CD4-positive, alpha-beta T cell treated with Interleukin-4 for 1 hour (primary cell): ENCODE measurements at places on chromosomes 6 and 20.

- no peak for DNase-seq
Measured at GRCh38 chr6:155388591-155388990, 67.0 kb downstream of the NOX3 start.

GRCh38 chr6:11613858-11614257 lies 76.3 kb downstream of the TMEM170B start:
- no peak for DNase-seq

- no peak for DNase-seq
Measured at GRCh38 chr6:37432590-37432915, 468 bp upstream of the CMTR1 start.

GRCh38 chr6:31874836-31875572 lies 3.8 kb downstream of the SLC44A4 start:
- DNase-seq, result no peak

DNA sequence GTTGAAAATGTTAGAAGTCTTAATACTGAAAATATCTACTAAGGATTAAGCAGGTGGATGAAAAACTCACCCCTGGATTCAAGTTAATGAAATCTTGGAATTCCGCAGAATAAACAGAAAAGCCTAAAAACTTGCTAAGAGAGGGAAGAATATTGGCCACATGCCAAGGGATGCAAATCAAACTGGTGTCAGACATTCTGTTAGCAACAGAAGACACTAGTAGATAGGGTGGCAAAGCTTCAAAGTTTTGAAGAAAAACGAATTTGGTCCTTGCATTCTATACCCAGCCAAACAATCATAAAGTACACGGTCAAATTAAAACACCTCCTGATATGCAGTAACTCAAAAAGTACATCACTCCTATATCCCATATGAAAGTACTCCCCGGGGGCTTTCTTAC lies 77.1 kb upstream of the ADTRP start:
- DNase-seq, result no peak

- no peak for DNase-seq
Measured at GRCh38 chr20:4007383-4008025, 7.9 kb downstream of the RNF24 start.

DNA sequence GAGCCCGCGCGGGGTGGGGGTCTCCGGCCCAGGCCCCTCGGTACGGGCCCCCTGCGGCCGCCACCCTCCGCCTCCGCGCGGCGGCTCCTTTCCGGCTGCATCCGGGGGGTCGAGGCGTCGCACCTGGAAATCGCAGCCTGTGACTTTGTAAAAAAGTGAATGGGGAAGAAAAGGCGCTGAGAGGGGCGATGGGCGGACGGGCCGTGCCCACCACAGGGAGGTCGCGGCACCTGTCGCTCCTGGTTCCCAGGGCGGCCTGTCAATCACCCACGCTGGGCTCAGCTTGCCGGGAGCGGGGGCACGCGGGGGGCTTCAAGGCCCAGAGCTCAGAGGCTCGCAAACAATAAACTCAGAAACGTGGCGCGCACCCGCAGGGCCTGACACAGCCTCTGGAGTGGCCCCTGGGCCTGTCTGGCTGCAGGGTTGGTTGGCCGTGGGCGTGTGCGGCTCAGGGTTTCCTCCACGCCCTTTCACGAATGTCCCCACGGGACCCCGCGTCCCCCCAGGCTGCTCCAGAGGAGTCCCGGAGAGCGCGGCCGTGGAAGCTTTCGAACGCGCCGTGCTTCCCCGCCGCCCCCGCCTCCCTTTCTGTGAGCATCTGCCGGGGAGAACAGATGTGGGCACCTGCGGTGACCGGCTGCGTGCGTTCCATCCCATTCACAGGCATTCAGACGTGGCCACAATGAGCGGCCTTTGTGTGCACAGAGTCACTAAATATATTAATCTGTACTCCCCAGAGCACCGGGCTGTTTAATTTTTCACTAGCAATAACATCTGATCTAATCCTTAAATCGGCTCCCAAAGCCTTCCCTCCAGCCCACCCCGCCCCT lies 6.1 kb upstream of the DLL1 start:
- DNase-seq, result no peak

DNA sequence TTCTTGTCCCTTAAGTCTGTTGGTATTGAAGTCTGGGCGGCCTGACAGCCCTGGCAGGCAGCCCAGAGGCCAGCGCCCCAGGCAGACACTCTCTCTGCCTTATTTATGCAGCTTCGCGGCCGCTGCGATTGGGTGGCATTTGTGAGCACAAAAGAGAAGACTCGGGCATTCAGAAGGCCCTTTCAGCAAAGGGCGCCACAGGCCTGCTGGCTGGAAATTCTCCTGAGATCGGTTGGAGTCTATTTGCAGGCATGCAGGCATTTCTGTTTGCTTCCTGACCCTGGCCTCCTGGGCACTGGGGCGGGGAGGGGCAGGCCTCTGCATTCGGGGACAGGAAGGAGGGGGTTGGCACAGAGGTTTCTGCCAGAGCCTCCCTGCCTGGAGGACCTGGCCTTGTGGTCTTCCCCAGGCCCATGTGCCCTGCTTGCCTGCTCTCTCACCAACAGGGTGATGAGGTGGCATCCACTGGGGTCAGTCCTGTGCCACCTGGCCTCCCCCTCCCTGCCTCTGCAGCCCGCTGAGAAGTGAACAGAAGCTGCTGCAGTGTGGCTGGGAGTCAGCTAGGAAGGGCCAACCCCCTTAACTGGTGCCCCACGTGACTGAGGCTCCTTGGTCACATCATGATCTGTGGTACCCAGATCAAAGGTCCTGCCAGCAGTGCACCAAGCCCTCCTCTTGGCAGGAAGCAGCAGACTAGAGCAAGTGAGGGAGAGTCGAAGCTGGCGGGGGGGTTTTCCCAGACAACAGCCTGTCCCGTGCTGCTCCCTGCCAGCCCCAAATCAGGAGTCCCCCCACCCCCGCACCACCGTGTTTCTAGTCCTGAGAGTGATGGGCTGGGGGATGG lies 16.6 kb upstream of the CCDC167 start:
- DNase-seq, result peak; percentile 93

DNA sequence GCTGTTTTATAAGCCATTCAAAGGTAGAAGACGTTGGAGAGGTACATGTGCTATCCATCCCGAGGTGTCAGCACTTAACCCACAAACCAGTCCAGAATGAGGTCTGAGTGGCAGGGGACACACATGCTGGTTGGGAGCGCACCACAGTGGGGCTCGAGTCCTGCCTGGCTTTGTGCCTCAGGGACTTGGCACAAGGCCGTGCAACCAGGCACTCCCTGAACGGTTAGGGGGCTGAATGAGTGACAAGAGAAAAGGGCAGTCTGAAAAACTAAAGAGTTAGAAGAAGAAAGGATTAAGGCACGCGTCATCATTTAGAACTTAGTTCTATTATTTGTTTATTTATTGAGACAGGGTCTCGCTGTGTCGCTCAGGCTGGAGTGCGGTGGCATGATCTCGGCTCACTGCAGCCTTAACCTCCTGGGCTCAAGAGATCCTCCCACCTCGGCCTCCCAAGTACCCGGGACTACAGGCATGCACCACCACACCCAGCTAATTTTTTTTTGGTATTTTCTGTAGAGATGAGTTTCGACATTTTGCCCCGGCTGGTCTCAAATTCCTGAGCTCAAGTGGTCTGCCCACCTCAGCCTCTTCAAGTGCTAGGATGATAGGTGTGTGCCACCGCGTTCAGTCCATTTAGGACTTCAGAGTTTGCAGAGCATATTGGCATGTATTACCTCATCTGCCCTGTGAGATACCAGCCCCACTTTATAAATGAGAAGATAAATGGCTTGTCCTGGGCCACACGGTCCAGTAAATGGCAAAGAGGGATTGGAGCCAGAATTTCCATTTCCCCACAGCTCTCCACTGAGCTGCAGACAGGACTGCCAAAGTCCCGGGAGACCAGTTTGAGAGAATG lies 47.4 kb upstream of the IRF4 start:
- DNase-seq, result no peak

DNA sequence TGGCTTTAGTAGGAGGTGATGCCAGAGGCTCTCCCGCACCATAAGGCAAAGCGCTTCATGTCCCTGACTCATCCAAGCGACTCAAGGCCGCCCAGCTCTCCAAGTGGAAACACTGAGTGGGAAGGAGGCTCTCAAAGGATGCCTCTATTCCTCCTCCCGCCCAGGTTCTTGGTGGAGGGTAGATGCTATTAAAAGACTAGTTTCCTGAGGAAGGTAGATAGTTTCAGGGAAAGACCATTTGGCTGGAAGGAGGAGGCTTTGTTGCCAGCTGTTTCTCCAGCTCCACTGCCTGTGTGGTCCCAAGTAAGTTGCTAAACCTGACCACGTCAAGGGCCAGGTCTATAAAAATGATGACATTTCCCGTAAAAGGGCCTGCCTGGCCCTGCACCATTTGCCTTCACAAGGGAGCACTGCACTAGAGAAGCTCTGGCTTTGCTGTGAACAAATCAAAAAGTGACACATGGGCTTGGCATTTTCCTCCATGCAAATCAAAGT lies 48.2 kb downstream of the GMDS start:
- no peak for DNase-seq

DNA sequence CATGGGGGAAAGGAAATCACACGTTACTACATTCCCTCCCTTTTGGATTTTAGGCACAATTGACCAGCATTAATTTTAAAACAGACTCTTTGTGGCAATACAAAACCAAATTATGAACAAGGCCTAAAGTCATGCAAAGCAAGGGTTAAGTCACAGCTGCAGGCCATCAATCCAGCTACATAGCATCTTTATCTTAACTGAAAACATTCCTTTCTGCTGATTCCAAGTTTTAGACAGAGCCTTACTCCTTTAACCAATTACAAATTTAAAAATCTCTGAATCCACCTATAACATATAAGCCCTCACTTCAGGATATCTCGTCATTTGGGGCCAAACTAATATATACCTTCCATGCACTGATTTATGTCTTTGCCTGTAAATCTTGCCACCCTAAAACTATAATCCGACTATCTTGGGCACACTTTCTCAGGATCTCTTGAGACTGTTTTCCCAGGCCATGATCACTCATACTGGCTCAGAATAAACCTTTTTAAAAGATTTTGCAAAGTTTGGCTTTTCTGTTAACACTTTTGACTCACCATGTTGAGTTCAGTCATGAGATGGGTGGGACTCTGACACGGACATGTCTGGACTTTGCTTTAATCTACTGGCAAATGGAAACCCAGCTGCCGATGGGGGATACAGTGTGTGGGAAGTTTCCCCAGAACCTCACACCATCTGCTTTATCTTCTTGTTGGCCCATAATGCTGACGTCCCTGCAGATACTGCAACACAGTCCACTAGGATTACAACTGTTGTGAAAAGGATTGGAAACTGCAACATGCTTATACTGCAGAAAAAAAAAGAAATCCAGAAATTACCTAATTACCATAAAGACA lies 757.0 kb downstream of the PTPRT start:
- DNase-seq, result no peak

DNA sequence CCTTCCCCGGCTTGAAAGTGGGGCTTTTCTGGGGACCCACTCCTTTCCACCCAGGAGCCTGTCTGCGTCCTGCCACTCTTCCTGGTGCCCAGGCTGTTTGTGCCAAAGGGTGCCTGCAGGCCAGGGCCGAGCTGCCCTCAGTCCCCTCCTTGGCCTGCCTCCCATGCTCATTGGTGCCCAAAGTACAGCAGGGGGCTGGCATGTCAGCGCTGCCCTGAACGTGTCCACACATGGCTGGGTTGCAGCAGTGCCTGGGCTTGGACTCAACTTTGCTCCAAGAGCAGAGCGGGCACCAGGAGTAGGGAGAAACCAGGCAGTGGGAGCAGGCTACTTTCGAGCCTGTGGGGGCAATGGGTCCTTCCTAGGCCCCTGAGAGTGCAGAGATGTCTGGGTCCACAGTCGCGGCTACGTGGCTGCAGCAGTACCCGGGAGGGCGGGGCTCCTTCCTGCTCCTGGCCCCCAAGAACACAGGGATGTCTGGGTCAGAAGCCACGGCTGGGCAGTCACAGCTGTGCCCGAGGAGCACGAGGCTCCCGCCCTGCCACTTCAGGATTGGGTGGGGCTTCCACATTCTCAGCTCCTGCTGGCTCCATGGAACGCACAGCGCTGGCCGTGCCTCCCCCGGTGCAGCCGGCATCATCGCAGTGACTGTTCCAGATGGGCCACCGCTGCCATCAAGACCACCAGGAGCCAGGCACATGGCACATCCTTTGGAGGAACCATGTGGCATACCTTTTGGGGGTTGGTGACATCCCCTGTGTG lies 50.0 kb upstream of the CLDN20 start:
- no peak for DNase-seq

DNA sequence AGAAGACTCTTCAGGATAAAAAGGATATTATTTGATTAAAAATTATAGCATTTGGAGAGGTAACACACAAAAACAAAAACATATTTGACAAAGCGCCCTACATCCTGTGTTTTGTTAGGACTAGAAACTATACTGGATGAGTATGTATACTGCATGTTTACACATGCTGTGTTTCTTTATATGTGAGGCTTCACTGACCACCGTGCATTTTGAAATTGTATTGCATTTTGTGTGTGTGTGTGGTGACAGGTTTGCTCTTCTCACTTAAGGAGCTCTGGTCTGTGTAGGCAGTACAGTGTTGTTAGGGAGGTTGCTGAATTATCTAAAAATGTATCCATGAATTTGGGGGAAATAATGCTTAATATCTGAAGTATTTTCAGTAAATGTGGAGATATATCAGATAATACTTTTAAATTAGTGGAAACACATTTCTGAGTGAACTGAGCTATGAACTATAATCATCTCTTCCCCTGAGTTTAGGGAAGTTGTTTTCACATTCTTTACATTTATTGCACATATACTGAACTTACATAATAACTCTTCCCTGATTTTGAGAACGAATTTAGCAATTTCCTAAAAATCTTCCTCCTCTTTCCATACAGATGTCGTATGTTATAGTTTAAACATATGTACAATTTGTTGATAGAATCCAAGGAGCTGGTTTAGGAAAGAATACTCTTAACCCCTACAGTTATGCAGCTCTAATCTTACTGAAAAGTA lies 43.3 kb downstream of the TMEM170B start:
- DNase-seq, result no peak

- DNase-seq, result no peak
Measured at GRCh38 chr20:63238514-63239125, 2.9 kb downstream of the BIRC7 start.

DNA sequence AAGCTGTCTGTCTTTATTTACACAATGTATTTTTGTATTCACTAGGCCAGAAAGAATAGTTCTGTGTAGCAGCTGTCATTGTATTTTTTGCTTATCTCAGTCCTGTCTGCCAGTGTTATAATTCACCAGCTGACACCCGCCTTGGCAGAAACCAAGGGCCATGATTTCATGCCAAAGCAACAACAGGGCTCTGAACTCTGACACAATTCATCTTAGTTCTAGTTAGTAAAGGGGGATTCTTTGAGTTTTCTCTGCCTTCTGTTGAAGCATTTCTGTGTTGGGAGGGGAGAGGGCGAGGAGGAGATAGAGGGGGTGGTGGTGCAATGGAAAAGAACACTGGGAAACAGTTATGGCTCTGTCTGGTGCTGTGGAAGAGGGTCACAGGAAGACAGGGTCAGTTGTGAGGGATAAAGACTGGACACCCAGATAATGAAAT lies 684.6 kb upstream of the MARCKS start:
- no peak for DNase-seq

GRCh38 chr6:100730001-100730980 lies 150.8 kb downstream of the ASCC3 start:
- DNase-seq, result no peak

- no peak for DNase-seq
Measured at GRCh38 chr6:5498579-5498899, 237.2 kb downstream of the FARS2 start.

GRCh38 chr6:135054226-135054568 lies 425 bp downstream of the HBS1L start:
- DNase-seq, result no peak

GRCh38 chr6:161748535-161749416 lies 474.9 kb upstream of the AGPAT4 start:
- DNase-seq, result no peak
